ENCODE measurements at places on chromosomes 5 and 9.

GRCh38 chr5:15502208-15502607, 2.2 kb downstream of the FBXL7 start:
- DNase-seq: no peak

GRCh38 chr5:37720550-37720952, 119.3 kb downstream of the GDNF start:
- DNase-seq: no peak

GRCh38 chr9:92550765-92551164, 15.0 kb upstream of the ECM2 start:
- DNase-seq: no peak

GRCh38 chr5:91417219-91417618, 34.1 kb upstream of the ARRDC3 start:
- DNase-seq: no peak

DNA sequence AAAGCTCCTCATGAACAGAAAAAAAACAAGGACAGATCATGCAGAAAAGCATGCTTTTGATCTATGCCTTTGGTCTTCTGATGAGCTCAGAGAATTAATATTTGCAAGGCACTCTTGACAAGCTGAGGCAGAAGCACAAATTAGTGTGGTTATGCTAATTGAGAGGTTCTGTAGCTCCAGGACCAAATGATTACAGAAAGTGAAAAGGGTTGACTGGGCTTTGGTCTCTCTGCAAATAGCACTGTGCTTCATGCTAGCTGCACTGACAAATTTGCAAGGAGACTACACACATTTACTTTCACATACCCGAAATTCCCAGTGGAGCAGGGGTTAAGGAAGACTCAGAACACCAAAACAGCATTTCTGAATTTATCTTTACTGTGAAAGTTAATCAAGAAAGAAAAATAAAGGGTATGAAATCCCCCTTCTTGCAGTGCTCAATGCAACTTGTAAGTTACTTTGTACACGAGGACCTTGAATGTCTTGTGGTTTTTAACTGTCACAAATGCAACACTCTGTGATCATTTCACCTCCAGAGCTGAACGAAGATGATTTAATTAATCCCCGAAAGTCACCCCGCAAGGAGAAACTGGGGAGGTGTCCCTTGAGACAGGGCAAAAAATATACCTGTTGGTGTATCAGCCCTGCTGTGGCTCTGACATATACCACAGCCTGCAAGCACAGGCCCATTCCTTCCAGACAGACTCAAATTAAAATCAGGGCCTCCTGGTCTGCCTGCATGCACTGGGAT, 11.9 kb downstream of the RAPGEF1 start:
- DNase-seq: no peak

DNA sequence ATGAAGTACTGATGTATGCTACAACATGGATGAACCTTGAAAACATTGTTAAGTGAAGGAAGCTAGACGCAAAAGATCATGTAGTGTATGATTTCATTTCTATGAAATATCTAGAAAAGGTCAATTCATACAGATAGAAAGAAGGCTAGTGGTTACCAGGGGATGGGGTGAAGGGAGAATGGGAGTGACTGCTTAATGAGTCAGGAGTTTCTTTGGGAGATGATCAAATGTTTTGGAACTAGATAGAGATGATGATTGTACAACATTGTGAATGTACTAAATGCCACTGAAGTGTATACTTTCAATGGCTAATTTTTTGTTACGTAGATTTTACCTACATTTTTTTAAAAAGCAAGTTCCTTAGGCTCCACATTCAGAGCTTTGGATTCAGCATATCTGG, 14.9 kb upstream of the DELE1 start:
- DNase-seq: no peak

- no peak for DNase-seq
Observed at GRCh38 chr5:80193401-80193800, 62.4 kb downstream of the SERINC5 start.

DNA sequence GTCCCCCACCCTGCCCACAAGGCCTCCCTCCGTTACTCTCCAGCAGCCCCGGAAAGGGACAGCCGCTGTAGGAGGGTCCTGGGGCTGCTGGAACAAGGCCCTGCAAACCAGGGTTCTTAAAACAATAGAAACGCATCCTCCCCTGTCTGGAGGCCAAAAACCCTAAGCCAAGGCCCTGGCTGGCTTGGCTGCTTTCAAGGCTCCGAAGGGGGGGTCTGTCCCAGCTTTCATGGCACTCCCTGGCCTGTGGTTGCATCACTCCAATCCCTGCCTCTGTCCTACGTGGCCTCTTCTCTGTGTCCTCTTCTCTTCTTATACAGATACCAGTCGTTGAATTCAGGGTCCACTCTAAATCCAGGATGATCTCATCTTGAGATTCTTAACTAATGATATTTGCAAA, 7.4 kb upstream of the UBAC1 start:
- no peak for DNase-seq

DNA sequence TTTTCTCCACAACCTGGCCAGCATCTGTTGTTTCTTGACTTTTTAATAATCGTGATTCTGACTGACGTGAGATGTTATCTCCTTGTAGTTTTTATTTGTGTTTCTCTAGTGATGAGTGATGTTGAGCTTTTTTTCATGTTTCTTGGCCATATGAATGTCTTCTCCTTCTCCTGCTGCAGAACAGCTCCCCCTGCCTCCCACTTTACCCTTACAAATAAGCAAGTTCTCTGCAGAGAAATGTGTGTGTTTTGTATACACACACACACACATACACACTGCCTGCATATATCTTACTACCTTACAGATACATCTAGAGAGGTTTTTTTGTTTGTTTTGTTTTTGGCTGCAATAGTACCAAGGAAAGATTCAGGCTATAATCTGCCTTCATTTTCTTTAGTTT, 88.7 kb upstream of the PHF24 start:
- DNase-seq: no peak

- no peak for DNase-seq
Observed at GRCh38 chr9:87770616-87771315, 44.8 kb downstream of the CTSL start.

GRCh38 chr9:129317179-129318011, 139.3 kb upstream of the IER5L start:
- DNase-seq: no peak

- DNase-seq: no peak
Observed at GRCh38 chr5:20476016-20476415, 488.0 kb upstream of the CDH18 start.

GRCh38 chr9:31323726-31324444, 1060.6 kb upstream of the ACO1 start:
- no peak for DNase-seq

DNA sequence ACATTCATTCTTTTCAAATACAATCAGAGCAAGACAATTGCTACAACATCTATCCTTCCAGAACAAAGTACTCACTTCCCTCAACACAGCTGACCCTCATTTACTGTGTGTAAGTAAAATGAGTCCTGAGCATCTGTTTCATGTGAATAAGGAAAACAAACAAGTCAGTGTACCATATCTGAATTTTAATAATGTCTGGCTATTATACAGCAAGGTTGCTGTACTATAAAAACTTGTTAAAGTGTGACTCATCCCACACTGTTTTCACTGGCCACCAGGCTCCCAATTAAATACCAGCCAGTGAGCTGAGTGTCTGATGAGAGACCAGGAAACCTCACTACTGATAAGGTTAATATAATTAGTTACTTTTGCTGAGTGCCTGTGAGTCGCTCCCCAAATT, 339.8 kb downstream of the AGTPBP1 start:
- no peak for DNase-seq

- no peak for DNase-seq
Observed at GRCh38 chr5:168807287-168807686, 228.1 kb upstream of the PANK3 start.

DNA sequence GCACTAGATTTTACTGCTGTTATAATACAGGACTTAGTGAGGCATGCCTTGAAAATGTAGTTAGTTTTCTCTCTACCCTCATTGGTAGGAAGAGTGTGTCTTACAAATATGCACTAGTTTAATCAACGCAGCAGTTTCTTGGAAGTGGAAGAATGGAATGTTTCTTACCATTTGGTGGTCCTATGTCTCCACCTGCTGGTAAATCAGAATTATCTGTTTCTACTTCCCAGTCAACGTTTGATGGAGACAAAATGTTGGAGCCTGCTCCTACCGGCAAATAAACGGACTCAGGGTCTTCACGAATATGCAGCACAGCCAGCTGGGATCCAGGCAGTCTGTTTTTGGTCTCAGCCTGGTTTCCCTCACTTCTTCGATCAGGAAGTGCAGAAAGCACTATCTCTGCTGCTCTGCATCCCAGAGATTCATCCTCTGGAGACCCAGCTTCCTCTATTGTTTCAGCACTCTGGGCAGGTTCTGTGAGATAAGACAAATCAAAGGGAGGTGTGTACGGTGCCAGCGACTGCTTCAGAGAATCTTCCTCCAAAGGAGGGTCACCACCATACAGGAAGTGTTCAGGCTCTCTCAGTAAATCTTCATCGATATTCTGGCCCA, 59.5 kb upstream of the PCA3 start:
- no peak for DNase-seq

GRCh38 chr5:159040181-159040580, 59.5 kb downstream of the EBF1 start:
- DNase-seq: no peak
